Natural killer cell (primary cell): ENCODE measurements at places on chromosomes 1 and 21. TPM values are rescaled to one million over a fixed set of nuclear protein-coding genes. Genes with fewer than 3 reads are reported as not detected.

DNA sequence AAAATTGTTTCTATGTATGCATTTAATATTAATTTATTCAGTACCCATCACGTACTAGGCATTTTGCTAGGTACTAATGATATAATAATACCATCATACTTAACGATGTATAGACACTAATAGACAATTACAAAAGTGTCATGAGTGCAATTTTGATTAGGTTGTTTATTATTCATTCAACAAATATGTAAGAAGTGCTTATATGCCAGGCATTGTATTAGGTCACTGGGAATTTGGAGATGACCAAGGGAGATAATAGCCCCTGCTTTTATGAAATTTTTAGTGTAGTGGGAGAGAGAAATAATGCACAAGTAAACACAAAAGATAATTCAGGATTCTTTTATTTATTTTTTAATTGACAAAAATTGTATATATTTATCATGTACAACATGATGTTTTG lies 18.6 kb downstream of the C1orf185 start:
- no peak overlapping the region for H3K27ac ChIP-seq
- H3K4me1 ChIP-seq: no peaks in the 10 kb centered on the region
- no peak overlapping the region for H3K4me3 ChIP-seq
- H3K36me3 ChIP-seq: no peaks in the 10 kb centered on the region
- H3K27me3 ChIP-seq: no peaks in the 10 kb centered on the region
- DNase-seq: no peak

GRCh38 chr21:20030390-20030789 lies 967.8 kb upstream of the NCAM2 start:
- no peak for DNase-seq
- H3K27me3 ChIP-seq: no peaks in the 10 kb centered on the region
- H3K4me1 ChIP-seq: no peaks in the 10 kb centered on the region
- H3K4me3 ChIP-seq: no peak overlapping the region

DNA sequence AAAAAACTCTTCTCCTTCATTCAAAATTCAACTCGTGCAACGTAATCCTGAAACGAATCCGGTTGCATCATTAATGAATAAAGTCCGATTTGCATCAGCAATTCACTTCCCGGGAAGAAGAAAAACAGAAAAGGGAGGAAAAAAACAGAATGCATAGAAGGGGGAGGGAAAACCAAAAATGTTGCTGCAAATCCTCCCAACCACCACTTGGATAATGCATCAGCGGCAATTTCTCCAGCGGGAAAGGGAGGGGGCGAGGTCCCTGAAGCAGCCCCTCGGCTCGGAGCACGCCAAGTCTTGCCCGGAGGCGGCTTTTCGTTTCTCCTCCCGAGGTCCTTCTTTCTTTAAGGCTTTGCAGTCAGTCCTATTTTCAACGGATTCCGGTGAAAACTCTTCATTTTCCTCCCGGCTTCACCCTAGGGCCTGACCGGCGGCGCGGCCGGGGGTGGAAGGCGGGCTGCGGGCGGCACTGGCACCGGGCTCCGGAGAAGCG lies 723 bp downstream of the CDC42BPA start:
- no peak overlapping the region for H3K27ac ChIP-seq
- peaks cover 12% of the 10 kb centered on the region for H3K4me1 ChIP-seq
- DNase-seq: peak; percentile 5
- H3K36me3 ChIP-seq: no peaks in the 10 kb centered on the region
- peaks cover 43% of the 10 kb centered on the region for H3K27me3 ChIP-seq

- no peak overlapping the region for H3K27ac ChIP-seq
- H3K4me1 ChIP-seq: no peaks in the 10 kb centered on the region
- no peak overlapping the region for H3K4me3 ChIP-seq
- H3K36me3 ChIP-seq: no peaks in the 10 kb centered on the region
These were observed 20.7 kb upstream of the RCC2 start for GRCh38 chr1:17460219-17460618.

DNA sequence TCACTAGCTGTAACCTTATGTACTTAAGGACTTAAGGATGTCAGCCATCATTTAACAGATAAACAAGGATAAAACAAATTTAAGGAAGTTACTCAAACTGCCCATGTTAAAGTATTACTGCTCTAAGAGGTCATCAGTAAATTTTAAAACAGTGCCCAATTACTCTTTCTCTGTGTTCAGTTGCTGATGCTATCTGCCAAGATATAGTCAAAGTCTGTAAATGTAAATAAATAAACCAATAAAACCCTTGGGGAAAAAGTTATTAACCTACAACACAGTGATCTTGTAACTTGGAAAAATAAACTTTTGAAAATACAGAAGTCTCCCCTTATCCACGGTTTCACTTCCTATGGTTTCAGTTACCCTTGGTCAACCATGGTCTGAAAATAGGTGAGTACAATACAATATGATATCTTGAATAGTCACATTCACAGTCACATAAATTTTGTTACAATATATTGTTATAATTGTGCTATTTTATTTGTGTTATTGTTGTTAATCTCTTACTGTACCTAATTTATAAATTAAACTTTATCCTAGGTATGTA lies 501.8 kb downstream of the LMO4 start:
- no peaks in the 10 kb centered on the region for H3K27me3 ChIP-seq
- no peaks in the 10 kb centered on the region for H3K36me3 ChIP-seq
- no peak for DNase-seq
- no peak overlapping the region for H3K27ac ChIP-seq

Gene SPRR2F
- not detected for total RNA-seq

Gene HRNR
- total RNA-seq: not detected

DNA sequence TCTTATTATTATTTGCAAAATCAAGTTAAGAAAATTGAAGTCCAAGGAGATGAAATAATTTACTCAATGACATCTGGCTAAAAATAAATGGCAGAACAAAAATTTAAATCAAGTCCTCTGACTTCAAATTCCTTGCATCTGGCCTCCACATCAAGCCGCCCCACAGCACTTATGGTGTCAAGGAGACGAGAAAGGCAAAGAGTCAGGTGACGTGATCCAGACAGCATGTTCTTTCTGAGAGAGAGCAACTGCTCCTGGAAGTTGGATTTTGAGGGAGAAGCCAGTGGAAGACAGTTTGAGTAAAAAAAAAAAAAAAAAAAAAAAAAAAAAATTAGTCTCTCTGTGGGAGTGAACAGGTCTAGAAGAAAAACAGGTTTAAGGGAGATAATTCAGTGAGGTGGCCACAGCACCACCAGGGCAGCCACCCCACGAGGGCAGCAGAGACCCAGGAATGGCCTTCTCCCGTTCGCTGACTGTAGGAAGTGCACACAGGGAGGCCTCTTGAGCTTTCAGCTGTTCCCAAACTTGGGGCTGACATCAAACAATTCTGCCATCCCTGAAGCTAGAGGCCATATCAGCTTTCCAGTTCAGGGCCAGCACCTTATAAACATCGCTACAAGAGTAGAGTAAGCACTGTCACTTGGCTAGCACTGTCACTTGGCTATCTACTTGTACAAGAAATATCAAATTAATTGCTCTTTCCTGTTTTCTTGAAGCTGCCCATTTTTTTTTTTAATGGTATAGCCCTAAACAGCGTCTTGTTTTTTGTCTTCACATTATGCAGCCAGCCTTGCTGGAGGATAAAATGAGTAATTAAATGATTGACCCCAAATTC lies 7.8 kb downstream of the C1orf162 start:
- H3K27ac ChIP-seq: no peak overlapping the region
- peaks cover 19% of the 10 kb centered on the region for H3K4me1 ChIP-seq
- DNase-seq: peak; percentile 73
- no peak overlapping the region for H3K4me3 ChIP-seq

Gene MCOLN2
- total RNA-seq: 0.84 TPM

DNA sequence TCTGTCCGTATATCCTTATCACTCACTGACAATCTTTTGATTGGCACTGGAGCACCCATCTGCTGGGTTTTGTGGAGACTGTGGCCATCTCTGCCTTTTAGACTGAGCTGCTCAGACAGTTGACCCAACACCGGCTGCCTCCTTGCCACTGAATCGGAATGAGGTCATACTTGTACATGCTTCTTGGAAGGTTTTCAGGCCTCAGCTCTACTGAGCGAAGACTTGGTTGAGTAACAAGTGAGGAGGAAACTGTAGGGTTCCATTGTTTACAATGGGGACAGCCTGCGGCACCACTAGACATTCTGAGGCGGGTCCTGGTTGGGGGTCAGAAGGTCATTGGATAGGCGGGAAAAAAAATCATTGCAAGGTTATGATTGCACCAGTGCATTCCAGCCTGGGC lies 320.3 kb downstream of the KIF26B start:
- no peak overlapping the region for H3K4me3 ChIP-seq
- no peaks in the 10 kb centered on the region for H3K4me1 ChIP-seq
- no peak for DNase-seq
- no peaks in the 10 kb centered on the region for H3K27me3 ChIP-seq
- no peaks in the 10 kb centered on the region for H3K36me3 ChIP-seq

DNA sequence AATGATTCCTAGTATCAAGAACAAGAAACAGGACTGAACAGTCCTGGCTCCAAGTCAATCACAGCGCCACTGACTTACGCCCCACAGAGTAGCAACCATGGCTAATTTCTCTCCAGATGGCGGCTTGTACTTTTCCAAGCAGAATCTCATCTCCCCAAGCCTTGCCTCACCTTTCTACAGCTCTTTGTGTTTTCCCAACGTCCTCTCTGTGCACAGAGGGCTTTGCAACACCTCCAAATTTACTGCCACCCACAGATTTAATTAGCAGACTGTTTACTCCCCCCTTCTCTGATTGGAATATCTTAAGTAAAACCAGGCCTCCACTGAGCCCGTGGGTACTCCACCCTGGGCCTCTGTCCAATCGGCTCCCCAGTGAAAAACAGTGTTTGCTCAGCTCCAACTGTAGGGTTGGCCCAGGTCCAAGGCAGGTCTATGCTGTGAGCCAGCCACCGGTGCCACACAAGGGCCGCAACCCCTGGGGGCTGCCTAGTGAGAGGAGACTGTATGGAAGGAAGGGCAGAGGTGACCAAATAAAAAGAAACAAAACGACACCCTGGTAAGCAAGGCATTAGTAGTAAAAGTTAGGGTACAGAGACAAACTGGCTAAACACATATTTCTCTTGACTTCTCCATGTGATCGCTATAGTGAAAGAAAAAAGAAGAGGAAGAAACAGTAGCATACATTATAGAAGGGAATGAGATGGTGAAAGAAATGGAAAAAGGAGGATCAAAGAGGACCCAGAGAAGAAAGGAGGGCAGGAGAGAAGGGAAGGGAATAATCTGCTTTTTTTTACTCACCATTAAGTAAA lies 128.4 kb upstream of the SOD1 start:
- no peak overlapping the region for H3K27ac ChIP-seq
- no peak overlapping the region for H3K4me3 ChIP-seq
- no peak for DNase-seq

GRCh38 chr1:110200666-110201065 lies 9.4 kb upstream of the KCNC4 start:
- no peaks in the 10 kb centered on the region for H3K36me3 ChIP-seq
- no peak for DNase-seq
- H3K27ac ChIP-seq: no peak overlapping the region
- H3K4me1 ChIP-seq: peaks cover 7% of the 10 kb centered on the region
- H3K4me3 ChIP-seq: no peak overlapping the region

Gene GNAT2
- total RNA-seq: not detected

- no peak for DNase-seq
- H3K27ac ChIP-seq: no peak overlapping the region
- peaks cover 8% of the 10 kb centered on the region for H3K4me1 ChIP-seq
- no peaks in the 10 kb centered on the region for H3K36me3 ChIP-seq
- no peaks in the 10 kb centered on the region for H3K27me3 ChIP-seq
- H3K4me3 ChIP-seq: no peak overlapping the region
These were observed 67.3 kb upstream of the CNTN2 start for GRCh38 chr1:204975568-204976235.

GRCh38 chr1:179090522-179090921 lies 8.7 kb downstream of the TOR3A start:
- H3K4me3 ChIP-seq: no peak overlapping the region
- H3K27ac ChIP-seq: no peak overlapping the region
- peaks cover 9% of the 10 kb centered on the region for H3K4me1 ChIP-seq
- H3K27me3 ChIP-seq: no peaks in the 10 kb centered on the region
- peaks cover 49% of the 10 kb centered on the region for H3K36me3 ChIP-seq

DNA sequence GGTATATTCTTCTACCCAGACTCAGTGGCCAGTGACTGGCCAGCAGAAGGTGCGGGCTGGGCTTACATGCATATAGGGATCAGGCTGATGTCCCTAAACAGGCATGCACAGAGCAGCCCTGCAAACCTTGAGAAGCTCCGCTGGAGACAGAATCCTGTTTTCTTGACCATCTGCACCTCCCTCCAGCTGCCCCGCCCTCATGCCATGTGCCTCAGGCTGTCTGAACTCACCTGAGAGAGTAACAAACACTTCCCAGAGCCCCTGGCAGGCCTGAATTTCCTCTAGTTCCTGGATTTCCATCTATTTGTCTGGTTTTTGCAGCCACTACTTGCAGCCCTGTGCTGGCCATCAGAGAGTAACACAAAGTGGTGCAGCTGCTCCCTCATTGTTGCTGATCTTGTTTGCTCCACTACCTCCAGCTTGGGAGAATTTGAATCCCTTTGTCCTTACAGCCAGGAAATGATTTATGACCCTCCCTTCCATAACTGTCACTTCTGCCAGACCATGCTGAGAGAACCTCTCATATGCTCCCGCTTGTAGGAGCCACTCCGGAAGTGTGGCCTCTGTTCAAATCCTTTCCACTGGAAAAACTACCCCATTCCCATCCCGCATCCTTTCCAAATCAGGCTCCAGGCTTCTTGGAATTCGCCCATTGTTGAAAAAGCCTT lies 113.6 kb downstream of the NMNAT2 start:
- no peak overlapping the region for H3K4me3 ChIP-seq
- H3K27me3 ChIP-seq: no peaks in the 10 kb centered on the region
- DNase-seq: no peak
- H3K4me1 ChIP-seq: no peaks in the 10 kb centered on the region
- no peak overlapping the region for H3K27ac ChIP-seq

Gene PGBD5
- total RNA-seq: 0.90 TPM

DNA sequence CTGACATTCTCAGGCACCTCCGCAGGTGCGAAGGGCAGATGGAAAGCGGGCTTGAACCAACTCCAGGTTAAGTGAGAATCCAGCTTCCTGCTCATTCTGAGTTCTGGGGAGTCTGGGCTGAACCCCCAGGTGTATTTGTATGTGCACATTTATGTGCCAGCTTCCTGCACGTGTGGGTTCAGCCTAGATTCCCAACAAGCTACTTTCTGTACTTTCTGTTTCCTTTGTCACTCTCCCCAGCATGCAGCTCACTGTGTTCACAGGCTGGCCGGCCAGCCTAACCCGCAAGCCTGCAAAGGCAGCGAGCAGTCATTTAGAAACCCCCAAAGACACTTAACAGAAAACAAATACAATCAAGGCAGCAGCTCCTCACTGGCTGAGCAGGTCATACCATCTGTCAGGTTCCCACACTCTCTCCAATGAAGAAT lies 1.3 kb upstream of the IL19 start:
- peak overlapping the region; percentile 52 for H3K27ac ChIP-seq
- no peaks in the 10 kb centered on the region for H3K36me3 ChIP-seq
- no peaks in the 10 kb centered on the region for H3K27me3 ChIP-seq
- no peak overlapping the region for H3K4me3 ChIP-seq
- DNase-seq: peak; percentile 56
- H3K4me1 ChIP-seq: peaks cover 78% of the 10 kb centered on the region
